Activated T-cell treated with anti-CD3 and anti-CD28 coated beads for 1 hour (primary cell): ENCODE measurements at places on chromosomes 6 and 20.

DNA sequence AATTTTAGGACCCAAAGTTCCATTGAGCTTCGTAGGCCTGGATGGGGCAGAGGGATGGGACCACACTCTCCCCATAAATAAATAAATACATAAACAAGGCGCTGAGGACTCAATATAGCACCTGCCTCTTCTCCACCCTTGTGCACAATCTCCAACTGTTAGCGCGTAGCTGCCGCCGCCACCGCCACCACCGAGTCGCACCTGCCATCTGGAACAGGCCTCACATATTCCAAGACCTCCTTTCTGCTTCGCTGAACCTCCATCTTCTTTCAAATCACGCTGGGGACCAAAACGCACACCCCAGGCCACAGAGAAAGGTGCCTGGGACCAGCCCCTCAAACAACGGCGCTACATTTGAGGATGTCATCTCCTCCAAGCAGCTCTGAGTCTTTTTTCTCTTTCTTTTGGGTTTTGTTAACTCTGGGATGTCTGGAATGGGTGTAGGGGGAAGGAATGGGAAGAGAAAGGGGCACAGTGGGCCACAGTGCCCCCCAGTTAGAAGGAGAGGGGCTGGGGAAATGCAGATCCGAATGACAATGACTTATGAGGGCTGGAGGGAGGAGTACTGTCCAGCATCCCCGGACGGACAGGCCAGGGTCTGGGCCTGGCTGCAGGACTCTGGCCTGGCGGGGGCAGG is 49.7 kb downstream of the NOL4L start:
- no peak for DNase-seq

- DNase-seq, result no peak
These were observed 117.5 kb upstream of the COL21A1 start for GRCh38 chr6:56364827-56365339.

GRCh38 chr6:10555625-10556309 is 34.6 kb downstream of the GCNT2 start:
- no peak for DNase-seq

DNA sequence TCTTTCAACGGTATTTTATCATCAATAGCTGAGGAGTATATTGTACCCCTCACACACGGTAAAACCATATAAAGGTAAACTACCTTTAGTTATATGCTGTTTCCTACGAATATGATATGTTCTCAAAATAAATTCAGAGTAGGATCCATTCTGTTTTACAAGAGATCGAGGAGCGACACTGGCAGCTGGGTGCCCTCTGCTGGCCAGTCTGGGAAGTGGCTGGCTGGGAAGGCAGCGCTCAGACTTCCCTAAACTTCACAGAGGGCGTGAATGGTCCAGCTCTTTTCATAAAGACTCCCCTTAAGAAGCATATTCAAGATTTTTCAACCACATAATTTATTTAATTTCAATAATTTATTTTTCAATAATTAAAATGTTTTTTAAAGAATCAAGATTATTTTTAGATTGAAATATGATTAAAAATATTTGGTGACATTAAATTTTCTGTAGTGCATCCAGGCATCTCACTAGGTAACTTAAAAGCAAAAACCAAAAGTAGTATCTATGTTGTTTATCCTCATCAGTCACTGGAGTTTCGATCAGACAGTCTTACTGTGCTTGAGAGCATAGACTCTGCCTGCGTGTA is 187.5 kb upstream of the PDE10A start:
- peak; percentile 37 for DNase-seq

DNA sequence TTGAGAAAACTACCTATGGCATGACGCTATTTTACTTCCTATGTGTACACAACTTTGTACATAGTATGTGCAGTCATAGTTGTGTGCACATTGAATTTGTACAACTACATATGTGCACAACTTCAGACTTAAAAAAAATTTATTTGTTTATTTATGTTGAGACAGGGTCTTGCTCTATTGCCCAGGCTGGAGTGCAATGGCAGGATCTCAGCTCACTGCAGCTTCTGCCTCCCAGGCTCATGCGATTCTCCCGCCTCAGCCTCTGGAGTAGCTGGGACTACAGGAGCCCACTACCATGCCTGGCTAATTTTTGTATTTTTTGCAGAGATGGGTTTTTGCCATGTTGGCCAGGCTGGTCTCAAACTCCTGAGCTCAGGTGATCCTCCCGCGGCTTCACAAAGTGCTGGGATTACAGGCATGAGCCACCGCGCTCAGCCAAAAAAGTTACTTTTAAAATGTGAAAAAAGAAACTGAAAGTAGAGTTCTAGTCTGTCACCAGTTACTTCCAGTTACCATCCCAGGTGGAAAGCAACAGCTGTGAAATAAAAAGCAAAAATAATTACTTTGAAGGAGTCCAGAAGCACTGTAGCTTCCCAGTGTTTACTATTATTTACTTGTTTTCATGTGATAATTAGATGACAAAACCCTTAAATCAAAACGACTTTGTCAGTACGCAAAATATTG is 1.7 kb upstream of the ZKSCAN8 start:
- no peak for DNase-seq

DNA sequence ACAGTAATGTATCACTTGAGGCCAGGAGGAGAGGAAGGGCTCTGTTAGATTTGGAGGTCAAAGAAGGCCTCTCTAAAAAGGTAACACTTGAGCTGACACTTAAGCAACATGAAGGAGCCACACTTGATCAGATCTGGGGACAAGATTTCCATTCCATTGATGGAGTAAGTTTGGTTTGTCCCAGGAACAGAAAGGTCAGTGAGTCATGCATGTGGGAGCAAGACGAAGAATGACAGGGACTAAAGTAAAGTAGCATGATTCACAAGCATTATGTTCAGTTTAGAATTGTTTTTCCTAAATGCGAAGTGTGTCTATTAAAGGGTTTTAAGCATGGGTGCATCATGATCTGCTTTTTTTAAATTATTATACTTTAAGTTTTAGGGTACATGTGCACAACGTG is 47.4 kb downstream of the COL21A1 start:
- DNase-seq, result no peak

GRCh38 chr20:58025233-58025632 is 203.2 kb downstream of the ANKRD60 start:
- DNase-seq, result no peak
